Fibroblast of villous mesenchyme (primary cell): ENCODE measurements at places on chromosomes 5 and 9.
A peak's percentile ranks its signal among the peaks of the same experiment; 100 is the strongest.

GRCh38 chr5:167712986-167713585 is 578.4 kb upstream of the WWC1 start:
- DNase-seq = no peak

- peak; percentile 97 for DNase-seq
Observed at GRCh38 chr5:134242146-134242545, 16.3 kb upstream of the PPP2CA start.

- DNase-seq = no peak
Observed at GRCh38 chr5:997711-998110, 10.9 kb upstream of the NKD2 start.

DNA sequence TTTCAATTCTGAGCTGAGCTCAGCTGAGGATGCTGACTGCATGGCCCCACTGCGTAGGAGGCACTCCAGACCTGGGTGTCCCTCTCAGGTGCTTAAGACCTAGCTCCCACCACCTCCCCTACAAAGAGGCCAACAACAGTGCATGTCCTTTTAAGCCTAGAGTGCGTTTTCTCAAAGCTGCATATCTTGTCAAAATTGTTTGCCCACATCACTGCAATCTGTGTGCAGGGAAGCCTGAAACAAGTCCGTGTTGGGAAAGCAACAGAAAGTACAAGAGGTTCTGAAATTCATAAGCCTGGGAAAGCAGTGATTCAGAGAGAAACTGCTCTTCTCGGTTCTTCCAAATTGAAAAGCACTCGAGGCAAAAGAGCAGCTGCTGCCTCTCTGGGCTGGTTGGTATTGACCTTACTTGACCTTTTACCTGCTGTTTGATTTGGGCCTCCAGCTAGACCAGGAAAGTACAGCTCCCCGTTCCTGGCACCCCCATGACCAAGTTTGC is 238.4 kb downstream of the NR2F1-AS1 start:
- DNase-seq = peak; percentile 40

DNA sequence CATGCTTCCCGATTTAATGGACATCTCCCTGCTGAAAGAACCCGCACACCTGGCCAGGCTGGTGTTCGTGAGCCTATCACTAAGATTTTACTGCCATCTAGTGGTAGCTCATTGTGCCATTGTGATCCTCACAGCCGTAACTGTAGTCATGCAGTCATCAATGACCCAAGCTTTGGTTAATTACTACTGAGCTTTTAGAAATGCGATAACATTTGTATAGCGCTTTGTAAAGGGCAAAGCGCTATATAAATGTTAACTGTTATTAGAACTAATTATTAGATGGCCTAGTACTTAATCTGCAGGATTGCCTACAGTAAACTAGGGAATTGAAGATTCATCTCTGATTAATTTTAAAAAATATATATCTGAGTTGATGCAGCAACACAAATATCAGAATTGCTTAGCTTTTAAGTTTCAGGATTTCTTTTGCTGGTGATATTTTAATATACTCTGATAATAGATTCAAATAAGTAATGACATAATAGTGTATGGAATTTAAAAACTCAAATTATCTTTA is 90.2 kb downstream of the HACD4 start:
- DNase-seq = peak; percentile 71

GRCh38 chr5:131530706-131531331 is 104.2 kb downstream of the RAPGEF6 start:
- DNase-seq = no peak

- DNase-seq = peak; percentile 88
Observed at GRCh38 chr5:172833686-172834414, at the start of gene ERGIC1. Gene ERGIC1, plus strand, starts transcription at chr5:172834251. Its CDS starts 163 bp downstream, at chr5:172834414.

- DNase-seq = no peak
Observed at GRCh38 chr9:107874591-107875369, 385.2 kb upstream of the KLF4 start.

GRCh38 chr5:93735378-93735777 is 6.0 kb downstream of the POU5F2 start:
- peak; percentile 39 for DNase-seq

DNA sequence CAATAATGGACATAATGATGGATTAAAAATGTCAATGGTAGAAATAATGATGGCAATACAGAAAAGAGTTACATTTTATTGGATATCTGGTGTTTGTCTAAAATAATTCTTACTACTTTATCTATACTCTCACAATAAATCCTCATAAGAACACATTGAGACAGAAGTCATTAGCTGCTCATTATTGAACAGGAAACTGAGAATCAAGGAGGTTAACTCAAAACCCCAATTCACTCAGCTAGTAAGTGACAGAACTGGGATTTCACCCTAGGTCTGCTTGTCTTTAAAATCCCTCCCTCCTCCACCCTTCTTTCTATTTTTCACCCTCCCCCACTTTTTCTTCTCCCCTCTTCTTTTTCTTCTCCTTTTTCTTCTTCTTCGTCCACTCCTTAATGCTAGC is 285.8 kb upstream of the TNC start:
- DNase-seq = no peak

DNA sequence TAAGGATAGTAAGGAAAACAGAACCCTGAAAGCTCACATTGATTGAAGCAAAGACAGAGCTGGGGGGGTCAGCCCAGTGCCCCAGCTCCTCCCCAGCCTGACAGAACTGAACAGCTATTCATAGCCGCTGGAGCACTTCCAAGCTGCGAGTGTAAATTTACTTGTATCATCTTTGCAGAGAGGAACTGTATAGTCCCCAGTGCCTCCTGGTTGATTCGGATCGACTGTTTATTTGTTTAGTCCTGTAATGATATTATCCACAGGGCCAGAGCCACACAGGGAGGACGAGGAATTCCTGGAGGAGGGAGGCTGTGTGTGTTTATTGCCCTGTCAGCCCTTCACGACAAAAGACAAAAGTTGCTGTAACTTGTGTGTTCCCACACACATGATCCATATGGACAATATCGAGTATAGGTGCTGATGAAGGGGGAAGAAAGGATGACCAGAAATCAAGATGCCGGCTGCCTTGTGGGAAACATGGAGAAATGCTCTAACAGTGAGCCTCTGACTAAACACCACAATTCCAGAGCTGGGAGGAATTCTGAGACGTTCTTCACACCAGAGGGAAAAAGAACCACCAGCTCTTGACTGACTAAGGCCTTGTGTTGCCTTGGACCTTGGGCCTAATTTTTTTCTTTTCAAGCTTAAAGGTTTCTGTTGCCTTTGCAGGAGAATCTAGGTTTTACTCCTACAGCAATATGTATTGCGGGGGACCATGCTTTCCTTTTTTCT is 31.1 kb downstream of the FOXD1 start:
- no peak for DNase-seq

GRCh38 chr9:129929496-129930125 is 94.4 kb downstream of the USP20 start:
- peak; percentile 57 for DNase-seq

GRCh38 chr5:132064140-132064539 is 3.7 kb downstream of the IL3 start:
- DNase-seq = no peak

DNA sequence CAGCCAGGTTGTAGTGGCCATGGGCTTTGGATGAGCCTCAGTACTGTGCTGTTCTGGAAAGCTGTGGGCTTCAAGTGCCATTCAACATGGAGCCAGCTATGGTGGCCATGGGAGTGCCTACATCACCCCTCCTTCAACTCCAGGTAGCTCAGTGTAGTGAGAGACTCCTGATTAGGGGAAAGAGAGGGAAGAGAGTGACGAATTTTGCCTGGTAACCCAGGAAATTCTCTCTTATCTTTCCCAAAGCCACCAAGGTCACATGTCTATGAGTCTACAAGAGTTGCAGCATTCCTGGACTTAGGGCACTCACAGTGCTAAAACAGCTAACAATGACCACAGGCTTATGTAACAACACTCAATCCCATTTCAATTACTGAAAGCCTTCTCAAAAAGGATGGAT is 81.7 kb upstream of the SPTLC1 start:
- peak; percentile 62 for DNase-seq

DNA sequence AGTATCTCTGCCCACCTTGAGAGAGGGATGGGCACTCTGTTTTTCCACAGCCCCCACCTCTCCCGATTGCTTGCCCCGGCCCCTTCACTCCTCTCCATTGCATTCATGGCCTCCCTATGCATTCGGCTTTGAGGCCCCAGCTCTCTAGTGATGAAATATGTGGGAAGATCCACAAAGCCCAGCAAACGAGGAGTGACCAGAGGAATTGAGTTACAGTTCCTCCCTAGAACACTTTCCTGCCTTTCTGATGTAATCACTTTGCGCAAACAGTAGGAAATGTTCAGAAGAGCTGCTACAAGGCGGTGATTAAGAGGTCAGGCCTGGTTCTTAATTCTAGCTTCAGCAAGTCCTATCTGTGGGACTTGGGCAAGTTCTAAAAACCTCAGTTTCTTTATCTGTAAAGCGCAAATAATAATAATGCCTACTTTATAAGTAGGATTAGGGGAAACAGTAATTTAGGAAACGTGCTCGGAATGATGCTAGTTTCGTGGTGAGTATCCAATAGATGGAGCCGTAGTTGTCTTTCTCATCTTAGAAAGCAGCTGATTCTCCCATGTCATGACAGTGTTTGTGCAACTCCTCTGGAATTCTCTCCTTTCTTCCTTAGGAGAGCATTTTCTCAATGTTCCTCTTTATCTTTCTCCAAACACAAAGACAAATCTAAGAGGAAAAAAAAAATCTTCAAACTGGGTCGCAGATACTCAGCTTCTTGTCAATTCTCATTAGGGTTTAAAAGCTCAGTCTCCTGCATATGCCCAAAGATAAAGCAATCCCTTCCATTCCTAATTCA is 99.5 kb upstream of the MSX2 start:
- peak; percentile 96 for DNase-seq

GRCh38 chr9:134936346-134937163 is 18.8 kb upstream of the FCN1 start:
- no peak for DNase-seq

DNA sequence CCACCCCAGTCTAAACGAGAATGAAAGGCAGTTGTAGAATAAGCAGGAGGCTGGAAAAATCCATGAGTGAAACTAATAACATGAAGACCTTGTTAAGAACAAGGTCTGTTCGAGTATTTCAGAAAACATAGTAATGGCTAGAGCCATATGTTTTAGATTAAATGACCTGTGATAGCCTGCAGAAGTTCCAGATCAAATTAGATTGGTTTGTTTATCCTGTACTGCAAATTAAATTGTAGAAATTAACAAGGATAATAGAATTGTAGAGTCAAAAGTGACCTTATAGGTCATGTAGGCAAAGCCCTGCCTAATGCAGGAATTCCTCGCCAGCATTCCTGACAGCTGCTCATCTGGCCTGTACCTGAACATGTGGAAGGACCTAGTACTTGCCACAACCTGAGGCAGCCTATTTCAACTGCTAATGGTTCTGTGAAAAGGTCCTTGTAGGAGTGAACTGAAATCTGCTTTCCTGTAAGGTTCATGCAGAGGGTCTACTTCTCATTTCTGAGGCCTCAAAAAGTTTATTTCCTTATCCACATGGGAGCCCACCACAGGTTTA is 17.2 kb downstream of the LIX1 start:
- no peak for DNase-seq

- peak; percentile 43 for DNase-seq
Observed at GRCh38 chr5:175696139-175696854, 38.4 kb downstream of the HRH2 start.

GRCh38 chr9:11973511-11973910 is 719.7 kb upstream of the TYRP1 start:
- DNase-seq = no peak

DNA sequence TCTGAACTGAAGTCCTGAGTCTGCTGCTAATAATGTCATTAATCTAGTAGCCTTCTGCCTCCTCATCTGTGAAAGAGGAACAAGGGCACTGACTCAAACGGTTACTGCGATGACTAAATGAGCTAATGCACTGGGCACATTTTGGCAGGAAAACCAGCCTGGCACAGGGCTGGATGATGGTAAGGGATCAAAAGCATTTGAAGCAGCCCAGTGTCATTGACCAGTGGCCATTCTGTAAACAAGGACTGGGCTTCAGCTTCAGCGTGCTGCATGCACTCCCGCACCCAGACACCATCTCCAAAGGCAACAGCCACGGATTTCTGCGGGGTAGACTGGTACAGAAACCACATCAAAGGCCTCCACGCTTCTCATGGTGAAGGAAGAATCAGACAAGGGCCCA is 8.0 kb downstream of the GCNT4 start:
- DNase-seq = no peak

GRCh38 chr5:98314292-98314691 is 459.2 kb upstream of the RGMB start:
- peak; percentile 52 for DNase-seq

- DNase-seq = no peak
Observed at GRCh38 chr5:10903786-10904560, 142.9 kb upstream of the DAP start.

DNA sequence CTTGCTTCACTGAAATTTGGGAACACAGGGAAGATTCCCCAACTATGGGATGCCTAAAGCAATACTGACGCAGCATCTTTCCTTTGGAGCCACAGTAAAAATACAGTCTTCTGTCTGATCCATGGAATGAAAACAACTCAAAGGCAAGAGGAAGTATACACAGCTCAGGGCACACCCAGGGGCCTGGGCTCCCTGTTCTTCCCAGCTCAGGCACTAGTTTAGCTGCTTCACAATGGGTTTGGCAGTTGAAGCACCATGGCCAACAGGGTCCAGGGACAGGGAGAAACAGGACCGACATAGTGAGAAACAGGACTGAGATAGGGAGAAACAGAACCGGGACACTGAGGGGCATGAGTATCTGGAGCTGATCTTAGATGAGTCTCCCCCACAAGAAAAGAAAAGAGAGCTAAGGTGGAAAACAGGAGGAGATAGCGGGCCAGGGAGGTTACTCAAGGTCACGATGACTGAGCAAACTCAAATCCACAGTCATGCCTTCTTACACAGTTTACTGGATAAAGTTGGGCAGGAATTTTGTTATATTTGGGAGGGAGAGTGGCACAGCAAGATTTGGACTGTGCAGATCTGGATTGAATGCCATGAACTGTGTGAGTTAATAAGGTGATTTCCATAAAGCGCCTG is 198.8 kb downstream of the SMARCA2 start:
- no peak for DNase-seq

- DNase-seq = peak; percentile 51
Observed at GRCh38 chr5:94173100-94173499, 431.7 kb upstream of the POU5F2 start.

- peak; percentile 81 for DNase-seq
Observed at GRCh38 chr5:90529939-90530677, 724 bp upstream of the LYSMD3 start.

- no peak for DNase-seq
Observed at GRCh38 chr9:71441266-71441665, 319.8 kb upstream of the TRPM3 start.

GRCh38 chr5:124683917-124684555 is 62.4 kb downstream of the ZNF608 start:
- DNase-seq = no peak

DNA sequence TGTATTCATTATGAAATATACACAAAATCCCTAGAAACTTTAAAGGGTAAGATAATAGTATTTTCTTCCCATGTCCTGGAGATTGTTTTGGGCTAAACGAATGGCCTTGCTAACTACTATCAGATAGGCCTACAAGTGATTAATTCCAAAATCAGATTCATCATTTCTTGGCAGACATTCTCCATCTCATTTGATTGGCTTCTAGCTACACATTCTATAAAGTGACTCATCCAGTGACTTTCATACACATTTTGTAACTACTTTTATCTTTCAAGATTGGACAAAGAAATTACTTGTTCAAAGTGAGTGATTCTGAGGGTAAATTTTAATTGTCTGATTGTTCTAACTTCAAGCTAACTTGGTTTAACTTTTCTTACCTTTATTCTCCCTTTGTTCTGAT is 93.3 kb downstream of the RAPGEF6 start:
- DNase-seq = no peak
